Right atrium auricular region (tissue), 2 donors: ENCODE measurements at places on chromosomes 13 and 19. TPM values are rescaled to one million over a fixed set of nuclear protein-coding genes. Genes with fewer than 3 reads are reported as not detected.

- peak; percentile 60 for DNase-seq
Measured at GRCh38 chr13:114110091-114110829, 22.2 kb downstream of the RASA3 start.

DNA sequence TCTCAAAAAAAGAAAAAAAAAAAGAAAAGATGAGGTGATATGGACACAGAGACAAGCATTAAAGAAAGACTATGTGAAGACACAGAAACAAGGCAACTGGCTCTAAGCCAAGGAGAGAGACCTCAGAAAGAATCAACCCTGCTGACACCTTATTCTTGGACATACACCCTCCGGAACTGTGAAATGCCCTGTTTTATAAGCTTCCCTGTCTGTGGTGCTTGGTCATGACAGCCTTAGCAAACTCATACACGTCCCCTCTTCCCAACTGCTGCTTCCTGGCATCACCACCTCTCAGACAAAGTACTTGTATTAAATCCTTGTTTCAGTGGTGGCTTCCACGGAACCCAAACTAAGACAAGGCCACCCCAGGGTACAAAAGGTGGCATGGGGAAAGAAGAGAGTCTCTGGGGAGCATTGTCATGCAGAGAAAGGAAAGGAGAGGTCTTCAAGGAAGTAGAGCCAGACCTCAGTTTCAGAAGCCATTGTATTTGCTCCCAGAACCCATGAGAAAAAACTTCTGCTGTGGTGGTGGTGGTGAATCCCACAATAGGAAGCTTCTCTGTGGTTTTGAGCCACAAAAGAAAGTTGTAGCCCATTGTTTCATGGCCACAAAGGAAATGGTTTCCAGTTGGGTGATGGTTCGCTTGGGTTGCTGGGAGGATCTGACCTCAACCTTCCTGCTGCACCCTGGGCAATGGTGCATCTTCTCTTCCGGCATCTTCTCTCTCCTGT lies 16.3 kb upstream of the TSPAN16 start:
- DNase-seq = no peak

Gene NOVA2
- 3.9 TPM for total RNA-seq

GRCh38 chr13:31930901-31931522 lies 100.6 kb upstream of the FRY start:
- no peak for DNase-seq

Gene CCDC169
- 0.28 TPM for total RNA-seq

- no peak for DNase-seq
Measured at GRCh38 chr19:11587975-11588631, 9.2 kb upstream of the ZNF627 start.

Gene HAUS8
- total RNA-seq = 2.5 TPM

- DNase-seq = peak; percentile 71
Measured at GRCh38 chr19:18046059-18046718, 38.2 kb downstream of the ARRDC2 start.

DNA sequence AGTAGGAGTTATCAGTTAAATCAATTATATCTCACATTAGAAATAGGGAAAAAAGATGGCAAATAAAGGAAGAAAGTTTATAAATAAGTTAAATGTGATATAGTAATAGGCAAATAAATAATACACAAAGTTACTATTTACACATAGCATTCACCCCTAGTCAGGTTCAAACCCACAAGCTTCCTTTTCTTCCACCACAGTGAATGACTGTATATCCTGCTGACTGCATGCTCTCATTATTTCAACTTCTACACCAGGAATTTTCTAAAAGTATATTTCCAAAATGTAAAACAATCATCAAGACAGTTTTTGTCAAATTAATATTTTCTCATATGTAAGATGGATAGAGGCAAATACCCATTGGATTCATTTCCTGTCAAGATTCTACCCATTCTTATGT lies 548.6 kb upstream of the SLITRK5 start:
- DNase-seq = no peak

- DNase-seq = no peak
Measured at GRCh38 chr13:46317120-46317519, 69.9 kb downstream of the RUBCNL start.

Gene ZNF14
- 4.6 TPM for total RNA-seq

GRCh38 chr19:50819636-50820035 lies 4.0 kb downstream of the KLK1 start:
- no peak for DNase-seq

Gene VASP
- 61.4 TPM for total RNA-seq

- DNase-seq = no peak
Measured at GRCh38 chr13:100350601-100351000, 238.0 kb downstream of the GGACT start.

DNA sequence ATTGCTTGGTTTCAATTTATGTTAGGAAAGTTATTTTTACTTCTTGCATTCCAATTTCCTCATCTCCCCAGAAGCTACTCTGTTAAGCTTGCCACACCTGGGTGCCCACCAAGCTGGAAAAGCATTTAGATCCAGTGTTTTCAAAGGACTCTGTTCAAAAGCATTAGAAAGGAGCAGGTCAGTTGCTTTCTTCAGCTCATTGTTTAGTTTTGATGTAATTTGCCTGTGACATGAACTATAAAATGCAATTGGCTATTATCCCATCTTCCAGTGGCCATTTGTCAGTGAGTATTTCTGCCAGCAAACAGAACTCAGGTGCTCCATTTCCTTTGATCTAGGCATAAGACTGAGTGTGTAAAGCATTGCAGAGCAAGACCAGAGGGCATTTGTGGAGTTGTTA lies 46.7 kb upstream of the RNF113B start:
- DNase-seq = no peak

- no peak for DNase-seq
Measured at GRCh38 chr13:60931858-60932546, 483.6 kb downstream of the PCDH20 start.

- no peak for DNase-seq
Measured at GRCh38 chr13:112702986-112703379, 13.1 kb downstream of the ATP11A start.

Gene KLHL1
- not detected for total RNA-seq

DNA sequence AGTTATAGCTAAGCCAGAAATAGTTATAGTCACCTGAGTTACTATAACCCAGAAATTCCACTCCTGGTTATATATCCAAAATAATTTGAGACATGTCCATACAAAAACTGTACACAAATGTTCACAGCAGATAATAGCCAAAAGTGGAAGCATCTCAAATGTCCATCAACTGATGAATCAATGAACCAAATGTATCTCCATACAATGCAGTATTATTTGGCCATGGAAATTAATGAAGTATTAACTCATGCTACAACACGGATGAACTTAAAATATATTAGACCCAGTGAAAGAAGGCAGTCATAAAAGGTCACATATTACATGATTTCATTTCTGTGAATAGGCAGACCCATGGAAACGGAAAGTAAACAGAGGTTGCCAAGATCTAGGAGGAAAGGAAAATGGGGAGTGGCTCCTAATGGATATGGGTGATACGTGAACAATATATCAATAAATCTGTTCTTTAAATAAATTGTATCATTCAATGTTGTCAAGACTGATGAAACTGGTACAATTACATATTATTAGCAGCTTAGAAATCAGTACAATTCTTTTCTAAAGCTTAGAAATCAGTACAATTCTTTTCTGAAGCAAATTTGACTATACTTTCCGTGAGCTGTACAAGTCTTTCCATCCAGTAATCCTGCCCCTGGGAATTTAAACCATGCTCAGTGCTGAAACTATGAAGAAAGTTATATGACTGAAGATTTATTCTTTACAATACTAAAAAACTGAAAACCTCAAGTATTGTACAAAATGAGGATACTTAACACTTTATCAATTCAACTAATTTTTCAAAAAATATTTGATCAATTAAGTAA lies 47.0 kb upstream of the DIAPH3 start:
- DNase-seq = no peak

Gene TMEM255B
- total RNA-seq = 6.0 TPM

Gene CCNE1
- 5.5 TPM for total RNA-seq

Gene CYP2S1
- total RNA-seq = 1.6 TPM

- DNase-seq = no peak
Measured at GRCh38 chr19:40360708-40361241, 12.3 kb downstream of the PLD3 start.

DNA sequence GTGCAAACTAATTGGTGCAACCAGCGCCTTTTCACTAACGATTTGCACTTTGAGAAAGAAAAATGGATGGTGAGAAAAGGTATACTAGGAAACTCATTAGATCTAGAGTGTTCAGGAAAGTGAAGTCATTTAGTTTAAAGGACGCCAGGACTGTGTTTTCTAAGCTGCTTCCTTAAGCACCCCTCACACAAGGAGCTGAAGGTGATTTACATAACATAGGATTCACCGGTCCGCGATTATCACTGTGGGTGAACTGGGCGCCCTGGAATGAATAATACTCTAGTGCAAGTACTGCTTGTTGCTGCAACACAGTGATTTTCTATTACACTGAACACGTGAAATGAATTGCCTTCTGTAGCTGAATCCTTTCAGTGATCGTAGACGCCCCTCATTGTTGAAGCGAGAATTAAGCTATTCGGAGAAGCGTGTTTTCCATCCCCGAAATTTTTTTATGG lies 2.6 kb upstream of the MAB21L1 start:
- no peak for DNase-seq

DNA sequence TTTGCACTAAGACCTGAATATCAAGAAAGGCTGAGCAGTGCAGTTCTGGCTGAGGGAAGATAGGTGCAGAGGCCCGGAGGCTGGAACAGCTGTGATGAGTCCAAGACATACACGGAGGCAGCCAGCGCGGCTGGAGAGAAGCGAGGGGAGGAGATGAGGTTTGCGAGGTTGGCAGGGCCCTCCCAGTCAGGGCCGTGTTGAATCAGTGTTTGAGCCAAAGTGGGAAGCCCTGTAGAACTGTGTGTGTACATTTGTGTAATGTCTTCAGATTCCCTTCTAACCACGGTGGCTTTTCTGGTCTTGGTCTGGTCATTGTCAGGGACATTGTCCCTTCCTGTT lies 34.9 kb downstream of the PAK4 start:
- DNase-seq = peak; percentile 78

DNA sequence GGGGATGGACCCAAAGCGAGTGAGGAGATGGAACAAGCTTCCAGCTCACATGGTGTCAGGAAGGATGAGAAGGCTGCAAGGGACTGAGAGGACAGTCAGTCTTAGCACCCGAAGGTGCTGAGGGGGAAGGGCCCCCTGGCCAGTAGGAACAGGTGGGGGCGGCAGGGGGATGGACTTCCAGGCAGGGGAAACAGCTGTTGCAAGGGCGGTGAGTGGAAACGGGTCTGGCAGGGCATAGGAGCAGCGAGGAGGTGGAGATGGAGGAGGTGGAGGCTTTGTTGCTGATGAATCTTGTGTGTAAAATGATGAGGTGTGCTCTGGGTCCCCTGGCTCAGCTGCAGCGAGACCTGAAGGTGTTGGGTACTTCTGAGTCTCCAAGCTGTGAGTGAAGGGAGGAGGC lies 1.2 kb downstream of the MAP1S start:
- no peak for DNase-seq

GRCh38 chr13:105363261-105364190 lies 1171.9 kb downstream of the EFNB2 start:
- DNase-seq = no peak

- DNase-seq = peak; percentile 1
Measured at GRCh38 chr19:46032597-46033025, 8.2 kb downstream of the IGFL4 start.

Gene TNFSF13B
- 1.4 TPM for total RNA-seq

DNA sequence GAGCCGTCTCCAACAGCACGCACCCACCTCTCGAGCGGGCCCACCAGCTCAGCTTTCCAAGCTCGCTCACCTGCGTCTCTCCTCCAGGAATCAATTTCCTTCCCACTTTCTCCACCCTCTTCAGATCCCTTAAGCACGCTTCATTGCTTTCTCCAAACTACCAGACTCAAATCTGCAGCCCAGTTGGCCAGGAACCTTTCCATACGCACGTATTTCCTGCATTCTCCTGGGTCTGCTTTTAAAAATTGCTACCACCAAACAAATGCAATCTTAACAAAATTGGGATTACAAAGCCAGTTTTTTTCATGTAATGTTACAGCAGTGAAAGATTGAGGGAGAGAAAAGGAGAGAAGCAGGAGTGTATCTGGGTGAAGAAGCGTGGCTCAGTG lies 1.5 kb downstream of the ENOX1 start:
- no peak for DNase-seq

GRCh38 chr19:41530184-41530534 lies 45.8 kb upstream of the CEACAM21 start:
- DNase-seq = no peak

Gene CD22
- not detected for total RNA-seq

GRCh38 chr13:44703371-44703770 lies 127.2 kb upstream of the TSC22D1 start:
- DNase-seq = no peak

DNA sequence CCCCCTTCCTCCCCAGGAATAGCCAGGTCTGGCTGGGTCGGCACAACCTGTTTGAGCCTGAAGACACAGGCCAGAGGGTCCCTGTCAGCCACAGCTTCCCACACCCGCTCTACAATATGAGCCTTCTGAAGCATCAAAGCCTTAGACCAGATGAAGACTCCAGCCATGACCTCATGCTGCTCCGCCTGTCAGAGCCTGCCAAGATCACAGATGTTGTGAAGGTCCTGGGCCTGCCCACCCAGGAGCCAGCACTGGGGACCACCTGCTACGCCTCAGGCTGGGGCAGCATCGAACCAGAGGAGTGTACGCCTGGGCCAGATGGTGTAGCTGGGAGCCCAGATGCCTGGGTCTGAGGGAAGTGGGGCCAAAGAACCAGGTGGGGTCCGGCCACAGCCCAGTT lies 3.2 kb downstream of the KLK2 start:
- no peak for DNase-seq

Gene C19orf81
- total RNA-seq = not detected

Gene FCER2
- not detected for total RNA-seq

DNA sequence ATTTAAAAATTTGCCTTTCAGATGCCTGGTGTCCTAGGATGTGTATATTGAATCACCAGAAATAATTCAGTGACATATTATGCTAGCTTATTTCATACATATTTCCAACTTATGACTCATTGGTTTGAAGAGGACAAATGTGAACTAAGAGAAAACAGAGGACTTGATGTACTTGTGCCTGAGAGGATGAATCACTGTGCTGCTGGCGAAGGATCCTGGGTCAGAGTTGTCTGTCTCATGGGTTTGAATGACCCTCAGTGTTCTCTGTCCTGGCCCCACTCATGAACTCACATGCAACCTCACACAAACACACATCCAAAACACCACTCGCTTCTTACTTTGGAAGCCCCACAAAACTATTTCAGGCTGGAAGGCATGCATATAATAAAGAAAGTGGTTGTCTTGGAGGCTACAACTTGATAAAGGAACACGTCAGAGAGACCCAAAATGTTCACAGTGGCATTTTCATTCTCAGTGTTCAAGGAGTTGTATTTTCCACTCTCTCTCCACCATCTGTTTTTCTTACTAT lies 129.0 kb upstream of the SPRY2 start:
- peak; percentile 95 for DNase-seq

Gene ZNF575
- not detected for total RNA-seq

GRCh38 chr13:109376936-109377335 lies 409.4 kb downstream of the IRS2 start:
- DNase-seq = no peak

GRCh38 chr13:23567906-23568460 lies 2.2 kb upstream of the TNFRSF19 start:
- no peak for DNase-seq

Gene SYT5
- not detected for total RNA-seq

Gene NANOS3
- total RNA-seq = not detected

Gene POSTN
- total RNA-seq = 108 TPM
